Stimulated activated CD8-positive, alpha-beta memory T cell treated with anti-CD3 and anti-CD28 coated beads, Interleukin-4, amount 100 ng/mL, for 1 hour (primary cell): ENCODE measurements at places on chromosomes 7 and 10.

GRCh38 chr10:121721257-121721656, 123.0 kb upstream of the FGFR2 start:
- DNase-seq = no peak

DNA sequence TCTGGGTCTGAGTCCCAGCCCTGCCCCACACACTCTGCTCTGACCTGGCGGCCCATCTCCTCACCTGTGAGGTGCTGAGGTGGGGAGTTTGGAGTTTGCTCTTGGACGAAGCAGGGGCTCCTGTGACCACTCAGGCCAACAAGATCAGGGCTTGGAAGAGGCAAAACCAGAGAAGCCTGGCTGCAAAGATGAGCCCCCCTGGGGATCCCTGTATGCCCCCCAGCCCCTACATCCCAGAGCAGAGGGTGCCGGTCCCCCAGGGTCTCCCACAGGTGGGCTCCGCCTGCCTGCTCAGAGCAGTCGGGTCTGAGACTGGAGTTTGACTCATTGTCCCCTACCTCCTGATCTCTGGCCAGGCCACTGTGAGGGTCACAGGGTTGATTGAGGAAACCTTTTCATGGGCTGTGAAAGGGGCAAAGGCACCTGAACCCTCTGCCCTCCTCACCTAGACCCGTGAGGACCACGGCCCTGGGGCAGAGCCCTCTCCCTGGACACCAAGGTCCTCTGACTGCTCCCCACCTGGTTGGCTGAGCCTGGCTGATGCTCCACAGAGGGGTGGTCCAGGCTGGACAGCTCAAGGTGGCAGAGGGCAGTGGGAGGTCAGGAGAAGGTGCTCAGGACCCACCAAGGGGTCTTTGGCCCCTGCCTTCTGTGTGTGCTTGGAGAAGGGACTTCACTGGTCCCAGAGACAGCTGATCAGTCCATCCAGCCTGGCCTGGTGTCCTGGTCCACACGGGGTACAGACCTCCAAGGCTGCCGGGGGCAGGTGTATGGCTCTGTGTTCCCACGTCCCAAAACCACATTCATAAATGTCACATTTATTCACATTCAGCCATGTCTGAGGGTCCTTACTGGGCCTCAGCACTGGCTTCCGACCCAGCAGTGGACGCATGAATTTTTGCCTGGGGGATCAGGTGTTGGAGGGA, 9.1 kb upstream of the SCART1 start:
- DNase-seq = no peak

GRCh38 chr7:17099083-17099973, 199.1 kb upstream of the AHR start:
- DNase-seq = no peak

GRCh38 chr10:96833220-96834001, 1.3 kb downstream of the LCOR start:
- no peak for DNase-seq

DNA sequence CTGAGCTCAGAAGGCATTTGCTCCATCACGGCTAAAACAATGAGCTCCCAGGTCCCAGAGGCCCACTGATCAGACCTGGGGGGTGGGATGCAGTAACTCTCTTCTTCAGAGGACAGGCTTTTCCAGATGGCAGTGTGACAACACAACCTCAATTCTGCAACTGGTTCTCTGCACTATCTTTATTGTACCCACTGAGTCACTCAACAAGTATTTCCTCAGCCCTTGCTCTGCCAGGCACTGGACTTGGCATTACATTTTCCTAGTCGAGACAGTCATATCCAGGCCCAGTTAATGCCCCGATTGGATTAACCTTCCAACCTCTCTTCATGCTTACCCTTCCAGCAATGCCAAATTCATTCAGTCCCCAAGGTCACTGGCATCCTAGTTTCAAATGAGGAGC, 72.6 kb downstream of the JAZF1 start:
- no peak for DNase-seq

- no peak for DNase-seq
Measured at GRCh38 chr10:80411681-80412220, 3.4 kb downstream of the PRXL2A start.

DNA sequence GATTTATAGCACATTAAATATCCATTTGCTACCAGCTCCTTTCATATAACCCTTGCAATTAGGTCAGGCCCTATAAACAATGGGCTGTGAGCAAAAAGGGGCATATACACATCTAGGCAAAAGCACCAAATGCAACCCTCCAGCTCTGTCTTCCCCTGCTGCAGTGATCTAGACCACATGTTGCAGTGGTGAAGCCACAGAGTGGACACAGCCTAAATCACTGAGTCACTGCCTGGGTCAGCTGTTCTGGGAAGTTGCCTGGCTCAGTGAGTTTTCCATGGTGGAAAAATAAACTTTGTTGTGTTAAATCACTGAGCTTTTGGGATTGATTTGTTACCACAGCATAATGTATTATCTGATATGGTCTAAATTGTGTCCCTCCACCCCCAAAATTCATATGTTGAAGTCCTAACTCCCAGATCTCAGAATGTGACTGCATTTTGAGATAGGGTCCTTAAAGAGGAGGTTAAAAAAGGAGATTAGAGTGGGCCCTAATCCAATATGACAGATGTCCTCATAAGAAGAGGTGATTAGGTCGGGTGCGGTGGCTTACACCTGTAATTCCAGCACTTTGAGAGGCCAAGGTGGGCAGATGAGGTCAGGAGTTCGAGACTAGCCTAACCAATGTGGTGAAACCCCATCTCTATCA, 70.4 kb downstream of the ZFAND4 start:
- no peak for DNase-seq
